NCI-H1417 treated with DMSO at 0.1 percent for 48 hours (cell line): ENCODE measurements at places on chromosomes 7 and 10.

DNA sequence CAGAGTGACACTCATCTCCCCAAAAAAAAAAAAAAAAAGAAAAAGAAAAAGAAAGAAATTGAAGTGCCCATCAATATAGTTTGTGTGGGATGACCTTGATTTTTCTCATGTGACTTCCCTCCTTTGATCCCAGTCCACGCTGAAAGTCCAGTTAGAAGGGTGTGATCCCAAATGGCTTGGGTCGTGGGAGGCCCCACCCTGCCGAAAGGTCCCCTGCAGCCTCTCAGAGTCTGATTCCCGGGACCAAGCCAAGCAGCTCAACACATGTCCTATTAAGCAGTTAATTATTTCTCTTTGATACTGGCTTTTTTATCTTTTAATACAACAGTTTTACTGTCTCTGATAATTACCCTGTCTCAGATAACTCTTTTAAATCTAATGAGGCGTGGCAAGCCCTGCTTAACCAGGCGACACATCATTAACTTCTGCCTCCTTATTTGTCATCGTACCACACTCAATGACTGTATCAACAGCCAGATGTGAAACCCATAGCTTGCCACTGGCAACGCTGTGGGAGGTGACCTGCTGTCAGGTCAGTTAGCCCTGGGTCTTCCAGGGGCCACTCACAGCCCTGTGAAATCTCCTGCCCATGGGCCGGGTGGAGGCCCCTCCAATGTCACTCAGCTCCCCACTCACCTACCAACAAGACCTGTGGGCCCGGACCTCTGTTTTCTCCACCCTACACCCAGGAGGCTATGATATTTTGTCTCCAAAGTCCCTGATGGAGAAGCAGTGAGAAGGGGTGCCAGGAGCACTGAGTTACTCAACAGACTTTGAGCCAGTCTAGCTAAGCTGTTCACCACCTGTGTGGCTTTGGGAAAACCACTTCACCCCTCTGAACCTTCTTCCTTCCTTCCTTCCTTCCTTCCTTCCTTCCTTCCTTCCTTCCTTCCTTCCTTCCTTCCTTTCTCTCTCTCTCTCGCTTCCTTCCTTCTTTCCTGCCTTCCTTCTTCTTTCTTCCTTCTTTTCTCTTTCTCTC is 110.0 kb upstream of the SFMBT2 start:
- DNase-seq: no peak

- DNase-seq: no peak
These were observed 1.5 kb downstream of the ZNF394 start for GRCh38 chr7:99498546-99498944.

- no peak for DNase-seq
These were observed 39.7 kb upstream of the MTPN start for GRCh38 chr7:136016649-136017395.

- no peak for DNase-seq
These were observed 153.6 kb downstream of the ARHGAP21 start for GRCh38 chr10:24569828-24570657.

GRCh38 chr10:30708234-30708633 is 78.7 kb upstream of the LYZL2 start:
- no peak for DNase-seq

GRCh38 chr7:99028261-99028973 is 115.5 kb downstream of the SMURF1 start:
- DNase-seq: no peak

GRCh38 chr10:118047157-118047719 is 497 bp upstream of the RAB11FIP2 start:
- DNase-seq: no peak
